Airway epithelial cell (primary cell): ENCODE measurements at places on chromosomes 13 and 19. TPM values are rescaled to one million over a fixed set of nuclear protein-coding genes. Genes with fewer than 3 reads are reported as not detected.

Gene ZNF264
- total RNA-seq = 25.2 and 32.0 TPM in 2 replicates

Gene RXFP2
- not detected in 2 replicates for total RNA-seq

Gene MAB21L1
- 0.28 TPM in 2 replicates for total RNA-seq

Gene KLK15
- not detected in 2 replicates for total RNA-seq

Gene ZNF787
- 14.1 and 17.1 TPM in 2 replicates for total RNA-seq

Gene PRPF31
- 61.1 and 69.6 TPM in 2 replicates for total RNA-seq

Gene PDX1
- not detected in 2 replicates for total RNA-seq

Gene SIGLEC9
- not detected in 2 replicates for total RNA-seq

Gene COL4A2
- 154 and 175 TPM in 2 replicates for total RNA-seq

Gene FPR3
- not detected in 2 replicates for total RNA-seq

Gene BRSK1
- 1.6 and 5.0 TPM in 2 replicates for total RNA-seq

Gene PHF11
- total RNA-seq = 10.2 and 19.7 TPM in 2 replicates

Gene GJB6
- total RNA-seq = 50.7 and 55.4 TPM in 2 replicates

Gene TEX101
- not detected in 2 replicates for total RNA-seq

Gene EIF3K
- total RNA-seq = 544 and 560 TPM in 2 replicates

Gene KANK2
- total RNA-seq = 24.9 and 25.2 TPM in 2 replicates

Gene CEACAM8
- not detected in 2 replicates for total RNA-seq

Gene IFNL1
- not detected in 2 replicates for total RNA-seq

Gene ETV2
- total RNA-seq = 0.35 and 0.51 TPM in 2 replicates

Gene PLIN5
- total RNA-seq = 0.14 TPM in 1 of 2 replicates, not detected in the other

Gene LYPD4
- not detected in 2 replicates for total RNA-seq

Gene NLRP11
- total RNA-seq = not detected in 2 replicates

Gene UPK1A
- not detected in 2 replicates for total RNA-seq

Gene ZNF235
- total RNA-seq = 0.88 and 2.0 TPM in 2 replicates

Gene ZNF728
- total RNA-seq = not detected in 2 replicates

Gene LILRB4
- not detected in 2 replicates for total RNA-seq

Gene C13orf42
- not detected in 2 replicates for total RNA-seq

Gene EXOC3L2
- total RNA-seq = 0.21 and 0.46 TPM in 2 replicates

Gene GJA3
- 0.37 and 0.71 TPM in 2 replicates for total RNA-seq

Gene ZNF681
- 0.37 and 1.1 TPM in 2 replicates for total RNA-seq

Gene ZNF77
- 4.4 and 4.8 TPM in 2 replicates for total RNA-seq

Gene DIRAS1
- 0.14 TPM in 1 of 2 replicates, not detected in the other for total RNA-seq

Gene ACER1
- total RNA-seq = not detected in 2 replicates

Gene PLVAP
- total RNA-seq = not detected in 2 replicates

Gene LILRA2
- total RNA-seq = not detected in 2 replicates

Gene NLRP9
- total RNA-seq = not detected in 2 replicates

Gene RYR1
- 0.14 and 0.35 TPM in 2 replicates for total RNA-seq

Gene IGLON5
- not detected in 2 replicates for total RNA-seq

Gene IL11
- 5.5 and 6.1 TPM in 2 replicates for total RNA-seq

Gene PPP1R12C
- 36.5 and 41.4 TPM in 2 replicates for total RNA-seq

Gene GPR18
- not detected in 2 replicates for total RNA-seq

Gene ZNF667
- 1.4 and 2.2 TPM in 2 replicates for total RNA-seq

Gene ZNF799
- total RNA-seq = 1.6 and 2.6 TPM in 2 replicates
